Myocyte (in vitro differentiated cells): ENCODE measurements at places on chromosomes 1 and 21. TPM values are rescaled to one million over a fixed set of nuclear protein-coding genes. Genes with fewer than 3 reads are reported as not detected.

Gene DNASE2B
- total RNA-seq = not detected in 2 replicates

Gene TACSTD2
- not detected in 2 replicates for total RNA-seq

Gene BSND
- not detected in 2 replicates for total RNA-seq

- DNase-seq = peak; percentile 91
These were observed at the start of gene GLIS1 for GRCh38 chr1:53739109-53739681. TSS of gene GLIS1 (minus strand) at chr1:53739164. CDS start at chr1:53738064, 1,100 bp downstream.

- no peak for DNase-seq
These were observed 19.7 kb upstream of the GNG4 start for GRCh38 chr1:235669277-235669676.

DNA sequence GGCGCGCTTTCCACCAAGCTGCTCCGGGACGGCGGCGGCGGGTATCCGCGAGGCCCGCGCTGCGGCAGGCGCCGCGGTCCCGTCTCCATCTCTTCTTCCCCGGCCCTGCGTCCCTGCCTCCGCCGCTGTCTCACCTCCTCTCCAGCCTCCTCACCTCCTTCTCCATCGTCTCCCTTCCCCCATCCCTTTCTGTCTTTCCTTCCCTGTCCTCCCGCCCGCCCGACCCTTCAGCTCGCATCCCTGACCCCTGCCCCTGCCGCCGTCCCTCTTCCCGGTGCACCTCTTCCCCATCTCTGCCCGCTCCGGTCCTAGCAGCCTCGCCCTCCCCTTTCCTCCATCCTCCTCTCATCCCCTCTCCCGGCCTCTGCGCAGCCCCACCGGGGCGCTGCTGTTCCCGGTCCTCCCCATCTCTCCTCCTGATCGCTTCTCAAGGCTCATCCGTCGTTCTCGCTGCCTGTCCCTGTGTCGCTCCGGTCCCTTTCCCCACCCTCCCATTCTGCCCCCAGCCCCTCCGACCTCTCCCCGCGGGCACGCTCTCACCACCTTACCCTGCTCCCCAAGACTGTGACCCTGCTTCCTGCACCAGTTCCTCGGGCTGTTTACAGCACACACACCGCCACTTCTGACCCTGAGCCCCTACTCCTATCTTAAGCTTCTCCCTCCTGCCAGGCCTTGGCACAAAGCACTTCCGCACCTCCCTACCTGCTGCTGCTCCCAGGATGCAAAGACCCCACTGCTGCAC lies 760 bp upstream of the NPHP4 start:
- DNase-seq = no peak

GRCh38 chr1:159444511-159444910 lies 5.0 kb downstream of the OR10J1 start:
- no peak for DNase-seq
